Progenitor cell of endocrine pancreas (in vitro differentiated cells): ENCODE measurements at places on chromosomes 13 and 19. TPM values are rescaled to one million over a fixed set of nuclear protein-coding genes. Genes with fewer than 3 reads are reported as not detected.

GRCh38 chr13:101455863-101456262 is 3.4 kb downstream of the ITGBL1 start:
- H3K36me3 ChIP-seq, result no peaks in the 10 kb centered on the region
- DNase-seq, result no peak
- H3K27me3 ChIP-seq, result no peaks in the 10 kb centered on the region
- no peak overlapping the region for H3K4me3 ChIP-seq

DNA sequence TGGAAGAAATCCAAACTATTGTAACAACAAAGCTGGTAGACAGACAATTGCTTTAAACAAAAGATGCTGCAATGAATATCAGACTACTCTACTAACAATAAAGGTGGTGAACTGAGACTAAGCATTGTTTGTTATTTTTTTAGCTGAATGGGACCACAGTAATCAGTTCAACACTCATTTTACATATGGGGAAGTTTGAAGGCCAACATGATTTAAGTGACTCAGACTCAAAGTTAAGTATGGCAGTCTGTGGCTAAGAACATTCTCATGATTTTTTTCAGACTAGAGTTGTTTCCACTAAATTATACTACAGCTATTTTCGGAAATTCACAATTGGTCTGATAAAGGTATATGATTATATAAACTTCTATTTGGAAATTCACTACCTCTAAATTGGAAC is 10.4 kb downstream of the EXOSC8 start:
- H3K27ac ChIP-seq, result no peak overlapping the region
- H3K36me3 ChIP-seq, result peaks cover 35% of the 10 kb centered on the region
- DNase-seq, result no peak
- H3K4me1 ChIP-seq, result peaks cover 10% of the 10 kb centered on the region

GRCh38 chr19:8877854-8878705 is 45.9 kb downstream of the MBD3L1 start:
- H3K36me3 ChIP-seq, result peaks cover 3% of the 10 kb centered on the region
- H3K27me3 ChIP-seq, result no peaks in the 10 kb centered on the region
- no peak for DNase-seq
- H3K4me3 ChIP-seq, result no peak overlapping the region
- H3K27ac ChIP-seq, result no peak overlapping the region
- H3K4me1 ChIP-seq, result no peaks in the 10 kb centered on the region

DNA sequence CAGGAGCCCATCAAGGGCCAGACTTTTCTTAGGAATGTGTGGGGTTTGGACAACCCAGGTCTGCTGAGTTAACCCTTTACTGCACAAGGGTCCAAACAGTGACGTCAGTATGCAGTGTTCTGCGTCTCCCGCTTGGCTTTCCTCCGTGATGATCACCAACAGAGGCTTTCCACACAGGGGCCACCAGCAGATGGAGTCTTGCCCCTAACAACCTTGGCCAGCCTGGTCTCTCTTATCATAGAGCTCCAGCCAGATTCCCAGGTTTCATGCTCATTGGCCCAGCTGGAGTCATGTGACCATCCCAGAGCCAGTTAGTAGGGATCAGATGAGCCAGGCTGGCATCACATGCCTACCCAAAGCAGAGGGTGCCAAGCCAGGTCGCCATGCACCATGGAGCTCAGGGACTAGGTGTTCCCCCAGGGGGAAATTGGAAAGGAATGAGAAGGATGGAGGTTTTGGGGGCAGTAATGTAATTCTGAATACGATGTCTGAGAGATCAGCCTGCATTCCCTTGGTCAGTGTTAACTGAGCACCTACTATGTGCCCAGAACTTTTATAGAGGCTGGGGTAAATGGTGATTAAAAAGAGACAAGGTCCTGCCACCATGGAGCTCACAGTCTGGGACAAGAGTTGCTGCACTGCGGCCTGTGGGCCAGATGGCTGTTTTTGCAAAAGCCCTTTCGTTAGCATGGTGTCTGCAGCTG is 61.2 kb downstream of the MYH14 start:
- H3K36me3 ChIP-seq, result peaks cover 23% of the 10 kb centered on the region
- no peaks in the 10 kb centered on the region for H3K27me3 ChIP-seq
- no peak overlapping the region for H3K4me3 ChIP-seq
- no peak overlapping the region for H3K27ac ChIP-seq
- no peak for DNase-seq

Gene SIGLEC11
- not detected in 2 replicates for total RNA-seq
